Neuronal stem cell (in vitro differentiated cells): ENCODE measurements at places on chromosomes 4 and X.

GRCh38 chr4:26782830-26783202, 77.8 kb upstream of the STIM2 start:
- DNase-seq = no peak

- DNase-seq = no peak
These were observed 18.8 kb downstream of the DOK7 start for GRCh38 chr4:3481783-3482393.

- DNase-seq = no peak
These were observed 506.7 kb downstream of the BCOR start for GRCh38 chrX:39591099-39591498.

DNA sequence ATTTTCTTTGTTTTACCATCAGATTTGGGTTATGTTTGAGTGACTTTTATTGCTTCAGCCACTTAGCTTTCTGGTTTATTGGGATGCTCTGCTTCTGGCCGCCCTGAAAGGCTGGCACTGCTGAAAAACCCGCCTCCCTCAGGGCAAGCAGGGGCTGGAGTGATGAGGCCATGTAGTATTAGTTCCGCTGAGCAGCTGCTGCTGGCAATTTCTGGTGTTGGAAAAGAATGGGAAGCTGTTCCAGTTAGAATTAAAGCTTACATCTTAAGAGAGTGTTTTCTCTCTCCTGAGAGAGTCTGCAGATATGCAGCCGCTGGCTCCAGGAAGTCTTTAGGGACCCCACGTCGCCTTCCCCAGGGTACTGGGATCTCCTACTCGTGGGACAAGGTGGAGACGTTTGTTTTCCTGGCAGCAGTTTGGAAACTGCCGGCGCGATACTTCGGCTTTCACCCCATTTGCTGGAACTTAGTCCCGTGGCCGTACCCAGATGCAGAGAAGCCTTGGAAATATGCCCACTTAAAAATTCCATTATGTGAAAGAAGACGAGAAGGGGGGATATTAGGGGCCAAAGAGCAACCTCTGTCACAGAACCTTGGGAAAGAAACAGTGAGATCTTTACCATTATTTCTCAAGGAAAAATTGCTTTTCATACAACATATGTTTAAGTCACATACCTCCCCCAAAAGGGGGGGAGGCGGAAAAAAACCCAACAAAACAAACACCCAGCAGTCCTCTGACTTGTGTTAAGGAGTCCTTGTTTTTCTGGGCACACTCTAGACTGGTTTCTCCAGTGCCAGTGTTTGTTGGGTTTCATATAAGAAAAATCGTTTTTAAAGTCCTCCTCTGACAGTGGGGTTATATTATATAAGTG, 72.6 kb downstream of the TMEM131L start:
- no peak for DNase-seq

DNA sequence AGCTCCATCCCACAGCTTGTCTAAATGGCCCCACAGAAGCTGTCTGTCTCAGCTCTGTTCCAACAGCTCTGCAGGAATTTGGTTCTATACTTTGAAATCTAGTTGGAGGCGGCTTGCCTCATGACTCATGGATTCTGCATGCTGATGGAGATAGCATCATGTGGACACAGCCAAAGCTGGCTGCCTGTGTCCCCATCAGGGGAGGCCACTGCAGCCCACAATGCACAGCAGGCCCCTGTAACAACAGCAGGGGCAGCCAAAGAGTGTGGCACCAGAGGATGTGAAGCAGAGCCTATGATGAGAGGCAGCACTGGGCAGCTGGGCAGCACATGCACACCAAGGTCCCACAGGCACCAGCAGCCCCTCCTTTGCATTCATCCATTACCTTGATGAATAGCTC, 67.2 kb downstream of the DCAF12L1 start:
- no peak for DNase-seq

GRCh38 chr4:124123721-124124120, 588.8 kb downstream of the ANKRD50 start:
- no peak for DNase-seq

GRCh38 chrX:47498411-47498810, 15.4 kb upstream of the ZNF41 start:
- DNase-seq = no peak
